Fibroblast of the conjunctiva (primary cell): ENCODE measurements at places on chromosomes 5 and 9.
A peak's percentile ranks its signal among the peaks of the same experiment; 100 is the strongest.

GRCh38 chr5:65067147-65067506 lies 298.4 kb downstream of the CWC27 start:
- no peak for DNase-seq

GRCh38 chr9:21967702-21968101 lies 26.5 kb downstream of the CDKN2A start:
- DNase-seq: no peak

DNA sequence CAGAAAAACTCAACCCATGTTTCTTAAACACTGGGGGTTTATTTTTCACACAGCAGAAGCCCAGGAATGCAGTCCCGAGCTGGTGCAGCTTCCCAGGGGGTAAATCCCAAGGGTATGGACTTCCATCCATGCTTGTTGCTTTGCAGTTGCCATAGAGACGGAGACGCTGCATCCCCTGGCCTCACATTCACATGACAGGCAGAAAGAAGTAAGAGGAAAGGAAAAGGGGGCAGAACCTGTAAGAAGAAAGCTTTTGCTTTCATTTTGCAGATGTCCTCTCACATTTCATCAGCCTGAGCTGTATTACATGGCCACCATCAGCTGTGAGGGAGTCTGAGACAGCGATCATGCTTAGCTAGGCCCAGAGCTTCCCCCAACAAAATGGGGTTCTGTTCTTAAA lies 321.0 kb downstream of the AGTPBP1 start:
- peak; percentile 5 for DNase-seq

GRCh38 chr9:75941066-75941465 lies 50.6 kb downstream of the PCSK5 start:
- no peak for DNase-seq

GRCh38 chr9:75432888-75433287 lies 344.6 kb downstream of the OSTF1 start:
- DNase-seq: no peak
